ENCODE measurements at places on chromosomes 13 and 19.
A peak's percentile ranks its signal among the peaks of the same experiment; 100 is the strongest.

GRCh38 chr19:19062454-19063182 is 1.2 kb upstream of the SLC25A42 start:
- no peak for DNase-seq

DNA sequence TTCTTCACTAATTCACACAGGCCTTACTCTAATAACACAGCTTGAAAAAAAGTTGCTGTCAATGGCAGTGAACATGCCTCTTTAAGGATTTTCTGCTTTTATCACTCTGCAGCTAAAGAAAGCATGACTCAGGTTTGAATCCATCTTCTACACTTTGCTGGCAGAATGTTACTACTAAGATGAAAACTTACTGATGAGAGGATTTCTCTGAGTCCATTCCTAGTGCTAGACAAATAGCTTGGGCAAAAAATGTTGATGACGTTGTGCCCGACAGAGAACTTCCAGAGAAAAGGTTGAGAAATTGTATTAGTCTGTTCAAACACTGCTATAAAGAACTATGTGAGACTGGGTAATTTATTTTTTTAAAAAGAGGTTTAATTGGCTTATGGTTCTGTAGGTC is 572.0 kb downstream of the IRS2 start:
- DNase-seq = no peak

- no peak for DNase-seq
Observed at GRCh38 chr13:41981951-41982715, 21.2 kb upstream of the VWA8 start.

GRCh38 chr19:47153266-47153665 is 22.6 kb downstream of the SAE1 start:
- no peak for DNase-seq

GRCh38 chr13:23268441-23268840 is 87.7 kb downstream of the SGCG start:
- DNase-seq = no peak

GRCh38 chr13:66520511-66521355 is 709.4 kb downstream of the PCDH9 start:
- DNase-seq = no peak

DNA sequence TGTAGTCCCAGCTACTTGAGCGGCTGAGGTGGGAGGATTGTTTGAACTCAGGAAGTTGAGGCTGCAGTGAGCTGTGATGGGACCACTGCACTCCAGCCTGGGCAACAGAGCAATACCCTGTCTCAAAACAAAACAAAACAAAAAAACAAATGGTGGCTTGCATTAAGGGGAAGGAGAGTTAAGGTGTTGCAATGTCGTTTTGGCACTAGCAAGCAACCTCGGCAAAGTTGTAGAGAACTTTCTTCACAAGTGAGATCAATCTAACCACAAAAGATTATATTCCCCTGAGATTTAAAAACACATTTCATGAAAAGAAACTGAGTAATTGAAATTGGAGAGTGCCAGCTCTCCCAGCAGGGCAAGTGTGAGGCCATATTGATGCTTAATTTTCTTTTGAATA is 153.7 kb downstream of the KLF5 start:
- no peak for DNase-seq

DNA sequence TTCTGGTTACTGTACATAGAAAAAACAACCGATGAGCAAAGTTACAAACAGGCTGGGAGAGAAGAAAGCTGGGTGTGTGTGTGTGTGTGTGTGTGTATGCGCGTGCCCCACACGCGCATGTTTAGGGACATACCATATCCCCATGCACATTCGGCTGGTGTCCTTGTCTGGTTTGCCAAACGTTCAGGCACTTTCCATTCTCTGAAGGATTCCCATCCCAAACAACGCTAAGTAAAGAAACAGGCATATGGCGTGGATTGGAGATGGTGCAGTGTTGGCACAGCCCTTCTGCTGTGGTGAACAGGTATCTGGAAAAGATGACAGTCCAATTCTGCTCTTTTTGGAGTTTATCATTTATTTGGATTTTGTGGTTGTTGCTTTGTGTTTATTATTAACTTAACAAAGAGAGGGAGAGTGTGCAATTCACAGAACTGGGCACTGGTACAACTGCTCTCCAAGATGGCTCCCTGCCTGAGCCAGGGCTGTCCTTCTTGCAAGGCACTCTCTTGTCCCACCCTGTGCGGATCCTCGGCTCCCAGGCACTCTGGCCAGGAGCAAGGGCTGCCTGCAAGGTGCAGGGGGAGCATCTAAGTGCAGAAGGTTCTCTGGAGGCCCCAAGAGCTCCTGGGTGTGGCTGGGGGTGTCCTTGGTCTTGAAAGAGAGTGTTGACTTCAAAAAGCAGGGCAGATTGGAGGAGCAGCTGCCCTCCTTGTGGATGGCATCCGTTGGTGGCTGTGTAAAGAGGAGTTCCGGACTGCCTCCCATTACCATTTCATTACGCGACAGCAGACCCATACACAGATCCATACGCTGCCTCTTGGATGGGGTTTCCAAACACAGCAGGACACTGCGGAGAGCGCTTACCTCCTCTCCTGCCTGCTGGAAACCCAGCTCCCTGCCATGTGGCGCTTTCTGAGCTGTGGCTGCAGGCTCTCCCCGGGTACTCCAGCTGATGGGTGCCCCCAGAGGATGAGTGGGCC is 263.1 kb downstream of the ZNF536 start:
- no peak for DNase-seq

DNA sequence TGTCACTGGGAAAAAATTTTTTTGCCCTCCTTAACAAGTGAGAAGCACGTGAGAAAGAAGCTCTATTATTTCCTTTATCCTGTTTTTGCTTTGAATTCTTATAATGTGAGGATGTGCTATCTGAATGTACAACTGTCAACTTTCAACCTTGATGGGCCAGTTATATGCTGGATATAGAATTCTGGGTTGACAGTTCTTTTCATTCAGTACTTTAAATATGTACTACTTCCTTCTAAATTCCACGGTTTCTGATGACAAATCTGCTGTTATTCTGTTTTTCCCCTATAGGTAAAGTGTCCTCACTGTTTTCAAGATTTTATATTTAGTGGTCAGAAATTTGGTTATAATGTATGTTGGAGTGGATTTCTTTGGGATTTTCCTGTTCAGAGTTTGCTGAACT is 29.9 kb downstream of the ZDHHC20 start:
- DNase-seq = no peak

- DNase-seq = no peak
Observed at GRCh38 chr13:59954601-59955000, 209.1 kb downstream of the DIAPH3 start.

DNA sequence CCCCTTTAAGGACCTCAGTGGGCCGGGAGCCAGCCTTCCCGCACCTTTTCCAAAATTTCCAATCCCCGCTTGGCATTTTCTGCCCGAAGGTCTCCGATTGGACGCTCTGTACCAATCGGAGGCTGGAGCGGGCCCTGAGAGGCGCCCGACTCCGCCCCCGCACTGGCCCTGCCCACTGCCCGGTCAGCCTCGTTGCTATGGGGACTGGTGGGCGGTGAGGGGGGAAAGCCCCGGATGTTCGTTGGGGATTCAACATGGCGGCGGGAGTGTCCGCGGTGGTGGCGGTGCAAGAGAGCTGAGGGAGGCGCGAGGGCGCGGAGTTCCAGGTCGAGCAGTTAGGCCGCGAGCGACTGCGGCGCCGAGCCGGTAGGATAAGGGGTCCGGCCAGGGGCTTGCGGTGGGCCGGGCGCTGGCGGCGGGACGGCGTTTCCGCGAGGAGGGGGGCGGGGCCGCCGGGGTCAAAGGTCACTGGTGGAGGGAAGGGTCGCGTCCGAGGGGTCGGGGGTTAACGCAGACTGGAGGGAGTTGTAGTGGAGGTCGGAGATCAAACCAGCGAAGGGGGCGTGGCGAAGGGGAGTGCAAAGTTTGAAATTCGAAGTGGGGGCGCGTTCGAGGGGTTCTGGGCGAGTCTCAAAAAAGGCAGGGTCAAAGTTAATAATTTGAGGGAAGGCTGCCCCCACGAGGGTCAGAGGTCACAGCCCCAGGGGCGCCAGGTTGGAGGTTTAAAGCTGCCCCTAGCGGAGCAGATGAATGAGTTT is at the start of gene PAK4:
Gene PAK4 (plus strand): TSS at position 233 of the 758 bp plus-strand sequence. CDS start 43,768 bp downstream, outside the sequence.
- peak; percentile 93 for DNase-seq

GRCh38 chr13:102707467-102707866 is 12.6 kb upstream of the METTL21C start:
- DNase-seq = no peak

- no peak for DNase-seq
Observed at GRCh38 chr13:72852207-72852606, 70.3 kb downstream of the PIBF1 start.

- DNase-seq = no peak
Observed at GRCh38 chr13:62879071-62879470, 1463.4 kb upstream of the PCDH20 start.

- DNase-seq = no peak
Observed at GRCh38 chr19:43984687-43985000, 656 bp downstream of the ZNF155 start.

- no peak for DNase-seq
Observed at GRCh38 chr13:28537171-28537570, 42.2 kb upstream of the FLT1 start.

GRCh38 chr13:111184458-111185401 is 69.6 kb downstream of the ARHGEF7 start:
- no peak for DNase-seq

DNA sequence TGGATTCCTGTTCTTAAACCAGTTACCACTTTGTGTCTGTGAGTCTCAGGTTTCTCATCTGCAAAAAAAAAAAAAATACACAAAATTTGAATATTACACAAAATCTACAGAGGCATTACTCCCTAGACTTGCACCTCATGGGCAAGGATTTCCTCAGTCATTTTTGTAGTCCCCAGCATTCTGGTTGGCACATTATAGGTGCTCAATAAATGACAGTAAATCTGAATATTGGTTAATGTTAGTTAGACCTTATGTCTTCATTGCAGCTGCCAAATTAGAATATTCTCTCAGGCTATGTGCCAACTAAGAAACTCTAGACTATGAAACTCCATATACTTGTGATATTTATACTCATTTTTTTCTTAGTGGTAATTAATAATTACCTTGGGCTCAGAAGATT is 2.2 kb downstream of the ZNF507 start:
- DNase-seq = no peak

- DNase-seq = no peak
Observed at GRCh38 chr13:113863524-113864272, at the start of gene GAS6. GAS6 (minus strand) TSS chr13:113864076; CDS start chr13:113863920, 156 bp downstream.

DNA sequence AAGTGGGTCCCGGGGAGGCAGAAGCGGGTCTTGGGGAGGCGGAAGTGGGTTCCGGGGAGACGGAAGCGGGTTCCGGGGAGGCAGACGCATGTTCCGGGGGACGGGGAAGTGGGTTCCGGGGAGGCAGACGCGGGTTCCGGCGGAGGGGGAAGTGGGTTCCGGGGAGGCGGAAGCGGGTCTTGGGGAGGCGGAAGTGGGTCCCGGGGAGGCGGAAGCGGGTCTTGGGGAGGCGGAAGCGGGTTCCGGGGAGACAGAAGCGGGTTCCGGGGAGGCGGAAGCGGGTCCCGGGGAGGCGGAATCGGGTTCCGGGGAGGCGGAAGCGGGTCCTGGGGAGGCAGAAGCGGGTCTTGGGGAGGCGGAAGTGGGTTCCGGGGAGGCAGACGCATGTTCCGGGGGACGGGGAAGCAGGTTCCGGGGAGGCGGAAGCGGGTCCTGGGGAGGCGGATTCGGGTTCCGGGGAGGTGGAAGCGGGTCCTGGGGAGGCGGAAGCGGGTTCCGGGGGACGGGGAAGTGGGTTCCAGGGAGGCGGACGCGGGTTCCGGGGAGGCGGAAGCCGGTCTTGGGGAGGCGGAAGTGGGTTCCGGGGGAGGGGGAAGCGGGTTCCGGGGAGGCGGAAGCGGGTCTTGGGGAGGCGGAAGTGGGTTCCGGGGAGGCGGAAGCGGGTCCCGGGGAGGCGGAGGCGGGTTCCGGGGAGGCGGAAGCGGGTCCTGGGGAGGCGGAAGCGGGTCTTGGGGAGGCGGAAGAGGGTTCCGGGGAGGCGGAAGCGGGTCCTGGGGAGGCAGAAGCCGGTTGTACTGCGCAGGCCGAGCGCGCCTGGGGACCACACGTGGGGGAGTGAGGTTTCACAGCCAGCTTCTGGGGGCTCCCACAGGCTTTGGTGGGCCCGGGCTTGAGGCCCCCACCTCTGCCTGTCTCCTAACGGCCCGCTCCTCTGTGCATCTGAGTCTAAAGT is 2.5 kb downstream of the SHC2 start:
- DNase-seq = no peak

GRCh38 chr19:54399189-54399588 is 16.1 kb upstream of the TTYH1 start:
- no peak for DNase-seq

- DNase-seq = no peak
Observed at GRCh38 chr19:30288911-30289310, 83.3 kb upstream of the ZNF536 start.

- no peak for DNase-seq
Observed at GRCh38 chr19:11264452-11265176, 2.3 kb upstream of the DOCK6 start.

DNA sequence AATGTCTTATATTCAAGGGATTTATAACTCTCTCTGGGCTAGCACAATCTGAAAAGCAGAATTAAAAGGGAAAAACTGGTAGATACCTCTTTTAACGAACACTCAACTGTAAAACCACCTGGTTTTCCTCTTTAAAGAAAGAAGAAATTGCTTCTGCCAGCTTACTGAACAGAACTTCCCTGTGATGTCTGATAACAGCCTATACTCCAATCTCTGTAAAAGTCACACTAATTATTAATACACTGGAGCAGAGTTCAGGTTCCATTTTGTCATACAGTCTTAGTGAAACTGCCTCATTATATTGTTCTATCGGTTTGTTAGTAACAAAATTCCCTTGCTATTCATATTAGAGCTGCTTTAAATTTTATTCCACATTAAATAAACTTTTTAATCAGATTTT is 251.0 kb upstream of the STARD13 start:
- DNase-seq = no peak

DNA sequence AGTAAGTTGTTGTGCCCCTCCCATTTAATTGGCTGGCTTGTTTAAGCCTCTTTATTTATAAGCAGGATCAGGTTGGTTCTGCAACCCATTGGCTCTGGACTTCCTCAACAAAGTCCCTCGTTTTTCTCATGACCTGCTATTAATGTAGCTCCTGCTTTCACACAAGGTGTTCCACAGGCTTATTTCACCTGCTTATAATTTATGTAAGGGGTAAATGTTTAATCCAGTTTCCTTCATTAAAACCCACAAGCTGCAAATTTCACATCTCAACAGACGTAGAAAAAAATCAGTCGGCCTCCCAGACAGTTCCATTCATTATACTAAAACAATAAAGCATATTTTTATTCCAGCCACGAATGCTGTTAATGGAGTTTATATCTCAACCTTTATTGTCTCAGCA is 86.1 kb downstream of the TBC1D4 start:
- DNase-seq = no peak

DNA sequence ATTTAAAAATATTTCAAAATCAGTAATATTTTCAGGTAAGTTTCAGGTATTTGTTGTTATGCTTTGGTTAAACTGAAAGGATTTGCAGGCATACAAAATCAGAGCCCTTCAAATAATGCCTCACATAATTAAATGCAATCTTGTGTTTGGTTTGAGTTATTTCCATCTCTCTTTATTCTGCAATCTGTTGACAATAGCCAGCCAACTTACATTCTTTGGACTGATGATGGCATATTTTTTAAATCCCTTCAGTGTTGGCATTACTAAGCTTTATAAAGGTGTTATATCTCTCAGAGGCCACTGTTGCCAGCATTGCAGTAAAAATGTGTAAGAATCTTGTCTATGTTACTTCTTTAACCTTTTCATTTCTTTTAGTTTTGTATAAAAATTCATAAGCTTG is 257.2 kb upstream of the RFC3 start:
- DNase-seq = no peak

GRCh38 chr19:44879309-44880065 is 11.6 kb upstream of the TOMM40 start:
- no peak for DNase-seq

GRCh38 chr13:44211704-44212346 is 161.8 kb upstream of the SERP2 start:
- DNase-seq = no peak

Data from stimulated activated CD4-positive, alpha-beta T cell treated with anti-CD3 and anti-CD28 coated beads, Interleukin-15, amount 100 ng/mL, for 1 hour (primary cell).